ENCODE measurements at places on chromosomes 3 and 15.

DNA sequence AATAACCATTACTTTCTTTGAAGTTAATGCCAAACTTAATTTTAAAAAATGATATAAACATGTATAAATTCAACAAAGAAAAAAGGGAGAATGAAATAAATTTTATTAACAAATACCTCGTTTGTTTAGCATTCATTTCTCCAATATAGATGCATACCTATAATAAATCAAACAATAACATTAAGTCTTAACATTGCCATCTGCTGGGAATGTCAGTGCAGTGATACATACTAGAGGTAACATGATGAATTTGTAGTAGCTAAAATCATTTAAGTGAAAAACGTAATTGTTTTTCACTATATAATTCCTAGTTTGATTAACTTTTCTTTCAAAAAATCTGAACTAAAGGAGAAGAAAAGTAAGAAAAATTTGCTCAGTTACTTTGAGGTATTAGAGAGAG, 340.2 kb upstream of the CBLB start:
- DNase-seq: peak; percentile 23

DNA sequence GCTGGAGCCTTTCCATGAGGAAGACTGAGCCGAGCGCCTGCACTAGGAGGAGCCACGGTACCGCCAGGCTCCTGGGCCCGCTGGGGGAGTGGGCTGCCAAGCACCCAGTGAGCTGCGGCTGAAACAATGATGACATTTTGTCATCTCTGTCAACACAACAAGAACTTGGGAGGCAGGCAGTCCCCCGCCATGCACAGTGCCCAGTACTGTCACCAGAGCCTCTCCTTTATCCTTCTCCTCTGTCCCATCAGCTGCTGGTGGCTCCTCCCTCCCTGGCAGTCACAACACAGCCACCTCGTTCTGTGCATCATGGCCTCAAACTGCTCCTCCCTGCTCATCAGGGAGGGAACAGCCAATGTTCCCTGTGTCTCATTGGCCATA, 34.0 kb upstream of the PCSK6 start:
- DNase-seq: no peak

- no peak for DNase-seq
Measured at GRCh38 chr15:100202309-100202960, 139.3 kb downstream of the ADAMTS17 start.

DNA sequence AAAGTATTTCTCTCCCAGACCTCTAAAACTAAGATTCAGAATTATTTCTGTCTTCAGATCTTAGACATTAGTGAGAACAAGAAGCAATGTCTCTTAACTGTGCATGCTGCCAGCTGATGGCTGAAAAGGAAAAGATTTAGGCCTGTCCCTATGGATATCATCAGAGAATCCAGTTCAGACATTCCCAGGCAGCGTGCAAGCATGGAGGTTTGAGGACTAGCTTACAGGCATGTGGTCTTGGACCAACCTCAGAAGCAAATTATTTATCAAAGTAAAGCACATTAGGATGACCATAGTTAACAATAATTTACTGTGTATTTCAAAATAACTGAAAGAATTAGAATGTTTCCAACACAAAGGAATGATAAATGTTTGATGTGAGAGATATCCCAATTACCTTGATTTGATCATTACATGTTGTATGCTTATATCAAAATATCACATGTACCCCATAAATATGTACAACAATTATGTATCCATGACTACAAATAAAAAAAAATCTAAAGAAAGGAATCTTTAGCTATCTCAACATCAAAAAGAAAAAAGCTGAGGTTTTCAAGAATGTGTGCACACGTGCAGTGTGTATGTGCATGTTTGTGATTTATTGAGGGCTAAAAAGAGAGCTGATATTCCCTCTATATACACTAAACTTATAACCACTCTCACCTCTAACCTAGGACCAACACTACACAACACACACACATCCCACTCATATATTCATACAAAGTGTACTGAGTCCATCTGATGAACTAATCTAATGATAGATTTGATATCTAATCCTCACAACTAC, 108.9 kb upstream of the THBS1 start:
- no peak for DNase-seq

- no peak for DNase-seq
Measured at GRCh38 chr15:43251871-43252250, 14.9 kb downstream of the TGM5 start.

DNA sequence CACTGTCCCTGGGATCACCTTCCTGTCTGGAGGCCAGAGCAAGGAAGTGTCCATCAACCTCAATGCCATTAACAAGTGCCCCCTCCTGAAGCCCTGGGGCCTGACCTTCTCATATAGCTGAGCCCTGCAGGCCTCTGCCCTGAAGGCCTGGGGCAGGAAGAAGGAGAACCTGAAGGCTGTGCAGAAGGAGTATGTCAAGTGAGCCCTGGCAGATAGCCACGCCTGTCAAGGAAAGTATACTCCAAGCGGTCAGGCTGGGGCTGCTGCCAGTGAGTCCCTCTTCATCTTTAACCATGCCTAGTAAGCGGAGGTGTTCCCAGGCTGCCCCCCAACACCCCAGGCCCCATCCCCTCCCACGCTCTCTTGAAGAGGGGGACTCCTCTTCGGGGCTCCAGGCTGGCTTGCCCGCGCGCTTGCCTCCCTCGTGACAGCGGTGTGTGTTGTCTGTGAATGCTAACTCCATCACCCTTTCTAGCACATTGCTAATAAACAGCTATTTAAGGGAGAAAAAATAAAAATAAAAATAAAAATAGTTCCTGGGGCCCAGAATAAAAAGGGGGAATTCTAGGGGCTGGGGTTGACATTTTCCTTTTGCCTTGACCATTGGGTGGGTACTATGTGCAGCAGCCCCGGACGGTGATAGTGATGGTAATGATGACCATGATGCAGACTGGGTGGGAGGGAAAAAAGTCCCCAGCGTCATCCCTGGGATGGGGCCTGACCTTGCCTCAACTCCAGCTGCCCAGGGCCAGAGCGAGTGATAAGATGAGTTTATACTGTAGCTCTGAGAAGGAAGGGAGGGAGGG, 3.3 kb upstream of the ALAS1 start:
- no peak for DNase-seq

DNA sequence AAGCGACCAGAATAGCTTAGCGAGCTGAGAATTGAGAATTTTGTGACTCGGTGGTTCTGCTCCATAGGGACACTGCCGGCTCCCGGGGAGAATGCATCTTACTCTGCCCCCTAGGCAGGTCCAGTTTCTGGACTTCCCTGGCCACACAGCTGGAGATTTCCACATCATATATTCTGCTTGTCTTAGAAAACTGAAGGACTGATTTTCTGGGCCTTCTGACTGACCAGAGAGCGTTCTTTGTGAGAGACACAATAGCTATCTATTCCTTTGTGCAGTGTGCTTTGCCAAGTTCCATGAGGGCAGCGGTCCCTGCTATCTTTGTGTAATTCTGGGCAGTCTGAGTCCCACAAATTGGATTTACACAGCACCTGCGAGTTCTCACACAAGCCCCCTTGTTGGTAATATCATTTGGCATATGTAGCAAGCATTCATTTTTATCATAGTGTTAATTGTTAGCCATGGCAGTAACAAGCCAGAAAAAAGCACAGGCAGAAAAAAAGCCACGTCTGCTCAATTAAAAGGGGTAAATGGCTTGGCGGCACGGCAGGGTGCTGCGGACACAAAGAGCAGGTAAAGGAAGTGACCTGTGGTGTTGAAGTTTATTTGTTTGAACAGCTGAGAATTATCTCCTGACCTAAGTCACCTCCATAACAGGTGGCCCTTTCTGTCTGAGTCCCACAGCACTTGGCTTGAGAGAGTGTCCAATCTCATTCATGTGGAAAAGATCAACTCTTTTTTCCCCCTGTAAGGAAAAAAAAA, 688.7 kb downstream of the TUSC7 start:
- no peak for DNase-seq

DNA sequence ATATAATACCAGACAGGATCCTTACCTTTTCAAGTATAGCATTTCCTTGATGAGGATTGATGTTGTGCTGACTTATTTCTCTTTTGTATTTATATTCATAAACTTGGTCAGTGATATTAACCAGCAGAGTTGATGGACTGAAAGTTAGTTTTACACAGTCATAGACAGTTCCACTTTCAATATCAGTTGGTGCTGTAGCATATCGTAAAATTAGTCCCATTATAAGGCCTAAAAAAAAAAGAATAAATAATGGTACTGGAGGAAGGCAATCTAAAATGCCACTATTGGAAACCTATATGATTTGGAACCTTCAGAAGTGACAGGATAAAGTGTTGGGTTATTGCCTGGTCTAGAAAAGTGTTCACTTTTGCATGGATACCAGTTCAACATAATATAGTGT, 16.3 kb downstream of the SLC9A9 start:
- no peak for DNase-seq

DNA sequence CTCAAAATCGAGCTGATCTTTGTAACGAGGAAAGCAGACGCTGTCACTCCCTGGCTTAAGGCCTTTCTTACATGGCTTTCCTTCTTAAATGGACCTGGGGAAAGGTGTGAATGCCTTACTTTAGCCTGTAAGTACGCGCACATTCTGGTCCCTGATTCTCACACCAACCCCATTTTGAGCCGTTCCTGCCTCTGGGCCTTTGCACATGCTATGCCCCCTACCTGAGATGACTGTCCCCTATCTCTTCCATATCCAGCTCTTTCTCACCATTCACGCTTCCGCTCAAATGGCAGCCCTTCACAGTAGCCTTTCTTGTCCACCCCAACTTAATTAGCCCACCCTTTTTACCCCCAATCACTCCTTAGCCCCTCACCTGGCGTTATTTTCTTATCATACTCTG, 496.7 kb downstream of the SHQ1 start:
- DNase-seq: no peak

- no peak for DNase-seq
Measured at GRCh38 chr3:30474371-30474770, 132.0 kb upstream of the TGFBR2 start.

- no peak for DNase-seq
Measured at GRCh38 chr3:10472877-10473440, 32.4 kb downstream of the ATP2B2 start.

GRCh38 chr3:37514055-37514665, 339.8 kb upstream of the LRRFIP2 start:
- DNase-seq: no peak

GRCh38 chr3:126354776-126355175, 2.4 kb downstream of the KLF15 start:
- DNase-seq: no peak

- no peak for DNase-seq
Measured at GRCh38 chr3:101725890-101726275, 1.5 kb downstream of the CEP97 start.

DNA sequence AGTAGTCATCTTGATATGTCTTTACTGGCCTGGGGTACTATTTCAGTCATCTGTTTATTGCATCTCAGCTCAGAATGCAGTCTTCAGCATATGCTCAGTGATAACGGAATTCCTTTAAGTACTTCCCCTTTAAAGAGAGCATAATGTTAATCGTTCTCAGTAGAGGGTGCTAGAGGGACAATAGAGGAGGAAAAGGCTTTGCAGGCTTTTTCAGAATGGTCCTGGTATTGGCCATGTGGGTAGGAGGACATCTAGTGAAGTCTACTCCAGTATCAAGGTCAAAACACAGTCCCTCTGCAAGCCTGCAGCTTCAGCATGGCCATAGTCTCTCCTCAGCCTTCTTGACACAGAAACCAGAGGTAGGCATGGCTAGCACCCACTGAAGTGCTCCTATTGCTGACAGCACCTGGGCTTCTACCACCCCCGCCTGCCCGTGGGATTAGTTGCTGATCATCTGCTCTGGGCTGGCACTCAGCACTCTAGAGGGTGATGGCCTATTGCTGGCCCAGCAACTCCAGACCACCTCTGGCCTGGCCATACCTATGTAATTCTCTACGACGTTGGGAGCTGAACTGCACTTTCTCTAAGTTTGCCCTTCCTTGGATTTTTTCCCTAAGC, 65.4 kb downstream of the KCNH8 start:
- no peak for DNase-seq

DNA sequence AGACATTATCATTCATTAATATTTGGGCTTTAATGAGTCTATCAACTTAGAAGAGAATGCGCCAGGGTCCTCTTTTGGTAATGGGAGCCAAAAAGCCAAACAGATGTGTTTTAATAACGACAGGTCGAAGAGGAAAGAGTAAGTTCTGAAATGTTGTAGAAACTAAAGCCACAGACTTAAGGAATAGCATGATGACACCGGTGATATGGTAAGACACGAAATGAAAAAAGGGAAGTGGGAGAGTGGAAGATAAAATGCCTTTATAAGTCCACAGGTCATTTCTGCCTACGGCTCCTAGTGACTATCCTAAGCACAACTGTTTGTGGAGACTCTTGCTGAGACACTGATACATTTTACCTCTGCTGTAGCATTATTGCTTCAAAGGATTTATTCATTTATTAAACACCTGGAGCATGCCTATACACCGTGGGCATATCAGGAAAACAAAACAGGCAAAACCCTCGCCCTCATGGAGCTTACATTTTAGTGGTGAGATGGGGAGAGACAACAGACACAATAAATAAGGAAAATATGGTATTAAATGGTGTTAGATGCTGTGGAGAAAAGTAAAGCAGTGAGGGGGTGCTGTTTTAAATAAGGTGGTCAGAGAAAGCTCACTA, 11.7 kb upstream of the CD47 start:
- no peak for DNase-seq

DNA sequence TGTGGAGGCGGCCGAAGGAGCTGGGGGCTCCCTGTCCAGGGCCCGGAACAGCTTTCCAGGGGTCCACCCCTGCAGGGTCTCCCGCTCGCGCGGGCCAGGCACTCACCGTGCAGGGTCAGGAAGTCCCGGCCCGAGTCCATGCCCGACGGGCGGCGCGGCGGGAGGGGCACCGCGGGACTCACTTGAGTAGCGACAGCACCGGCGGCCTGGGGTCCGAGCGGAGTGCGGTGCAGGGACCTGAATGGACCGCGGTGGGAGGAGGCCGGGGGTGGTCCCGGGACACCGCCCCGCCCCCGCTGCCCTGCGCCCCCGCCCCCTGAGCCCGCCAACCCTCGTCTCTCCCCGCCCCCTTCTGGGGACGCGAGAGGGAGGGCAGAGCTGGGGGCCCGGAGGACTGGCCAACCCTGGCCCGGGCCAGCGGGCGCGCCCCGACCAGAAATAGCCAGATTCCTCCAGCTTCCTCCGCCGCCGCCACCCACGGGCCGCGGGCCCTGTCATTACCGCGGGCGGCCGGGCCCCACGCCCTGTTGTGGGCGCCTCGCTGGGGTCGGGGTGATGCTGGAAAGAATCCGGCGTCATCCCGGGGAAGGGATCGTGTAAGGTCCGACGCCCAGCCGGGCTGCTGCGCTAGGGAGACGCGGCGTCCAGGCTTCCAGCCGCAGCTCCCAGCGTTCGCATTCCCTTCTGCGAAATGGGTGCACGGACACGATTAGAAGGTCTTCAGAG, at the start of gene PLCD1:
TSS of gene PLCD1 (minus strand) at position 243 of the 726 bp plus-strand sequence. CDS start at position 140, 103 bp downstream.
- peak; percentile 28 for DNase-seq

DNA sequence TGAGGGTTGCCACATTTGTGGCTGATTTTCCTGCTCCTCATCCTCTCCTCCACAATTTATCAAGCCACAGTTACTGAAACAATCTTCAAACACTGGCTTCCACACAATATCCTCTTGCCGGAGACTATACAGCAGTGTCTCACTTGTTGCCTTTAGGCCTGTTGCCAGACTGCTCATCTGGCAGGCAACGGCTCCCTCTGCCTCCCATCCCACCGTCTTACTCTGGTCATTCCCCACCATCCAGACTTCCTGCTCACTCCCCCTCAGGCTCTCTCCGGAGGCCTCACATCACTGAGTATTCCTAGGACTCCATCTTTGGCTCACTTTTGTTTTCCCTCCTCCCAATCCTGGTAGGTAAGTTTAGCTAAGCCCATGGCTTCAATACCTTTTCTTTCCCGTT, 301.9 kb downstream of the IL20RB start:
- no peak for DNase-seq

- no peak for DNase-seq
Measured at GRCh38 chr3:45506751-45507391, 87.7 kb upstream of the LIMD1 start.
